Omental fat pad (tissue), 4 donors: ENCODE measurements at places on chromosomes 12 and 14.

- no peak for DNase-seq
Measured at GRCh38 chr14:61238611-61239245, 42.4 kb downstream of the TMEM30B start.

- no peak for DNase-seq
Measured at GRCh38 chr14:78863143-78863542, 693.0 kb downstream of the NRXN3 start.

GRCh38 chr14:60215520-60216420, 33.3 kb upstream of the PPM1A start:
- no peak for DNase-seq

DNA sequence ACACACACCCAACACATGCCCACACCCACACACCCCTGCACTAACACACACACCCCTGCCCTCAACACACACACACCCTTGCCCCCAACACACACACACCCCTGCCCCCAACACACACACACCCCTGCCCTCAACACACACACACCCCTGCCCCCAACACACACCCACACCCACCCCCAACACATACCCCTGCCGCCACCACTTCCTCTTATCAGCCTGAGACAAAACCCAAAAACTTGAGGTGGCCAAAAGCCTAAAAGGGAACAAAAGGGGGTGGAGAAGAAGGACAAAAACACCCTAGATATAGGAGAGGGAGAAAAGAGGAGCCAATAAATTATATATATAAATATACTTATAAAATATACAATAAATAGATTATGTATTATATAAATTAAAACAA, 9.1 kb upstream of the DEGS2 start:
- DNase-seq = no peak

DNA sequence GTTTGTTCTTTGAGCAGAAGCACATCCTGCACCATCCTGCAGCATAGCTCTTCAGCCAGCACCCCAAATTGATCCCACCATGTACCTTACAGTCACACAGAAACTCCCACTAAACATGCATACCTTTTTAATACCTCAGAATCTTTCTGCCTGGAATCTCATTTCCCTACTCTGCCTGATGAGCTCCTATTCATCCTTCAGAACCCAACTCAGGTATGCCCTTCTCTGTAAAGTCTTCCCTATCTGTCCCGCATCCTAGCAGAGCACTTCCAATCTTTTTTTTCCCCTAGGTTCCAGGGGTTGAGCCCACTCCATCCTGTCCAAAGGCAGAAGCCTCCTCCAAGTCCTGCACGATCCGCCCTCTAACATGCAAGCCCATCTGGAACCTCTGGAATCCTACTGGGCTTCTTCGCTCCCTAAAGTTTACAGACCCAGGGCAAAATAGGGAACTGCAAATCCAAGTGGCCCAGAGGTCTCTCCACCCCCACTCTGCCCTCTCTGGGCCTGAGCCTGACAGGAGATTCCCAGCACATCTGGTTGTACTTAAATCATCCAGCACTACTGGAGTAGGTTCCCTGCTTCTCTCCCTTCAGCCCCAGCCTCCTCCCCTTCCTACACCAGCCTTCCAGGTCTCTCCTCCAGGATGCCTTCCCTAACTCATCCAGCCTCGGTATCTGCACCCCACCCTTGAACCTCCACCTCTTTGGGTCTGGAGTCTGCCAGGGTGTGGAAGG, 4.1 kb upstream of the FIGNL2 start:
- no peak for DNase-seq

- no peak for DNase-seq
Measured at GRCh38 chr14:91349481-91350074, 68.0 kb downstream of the CCDC88C start.

DNA sequence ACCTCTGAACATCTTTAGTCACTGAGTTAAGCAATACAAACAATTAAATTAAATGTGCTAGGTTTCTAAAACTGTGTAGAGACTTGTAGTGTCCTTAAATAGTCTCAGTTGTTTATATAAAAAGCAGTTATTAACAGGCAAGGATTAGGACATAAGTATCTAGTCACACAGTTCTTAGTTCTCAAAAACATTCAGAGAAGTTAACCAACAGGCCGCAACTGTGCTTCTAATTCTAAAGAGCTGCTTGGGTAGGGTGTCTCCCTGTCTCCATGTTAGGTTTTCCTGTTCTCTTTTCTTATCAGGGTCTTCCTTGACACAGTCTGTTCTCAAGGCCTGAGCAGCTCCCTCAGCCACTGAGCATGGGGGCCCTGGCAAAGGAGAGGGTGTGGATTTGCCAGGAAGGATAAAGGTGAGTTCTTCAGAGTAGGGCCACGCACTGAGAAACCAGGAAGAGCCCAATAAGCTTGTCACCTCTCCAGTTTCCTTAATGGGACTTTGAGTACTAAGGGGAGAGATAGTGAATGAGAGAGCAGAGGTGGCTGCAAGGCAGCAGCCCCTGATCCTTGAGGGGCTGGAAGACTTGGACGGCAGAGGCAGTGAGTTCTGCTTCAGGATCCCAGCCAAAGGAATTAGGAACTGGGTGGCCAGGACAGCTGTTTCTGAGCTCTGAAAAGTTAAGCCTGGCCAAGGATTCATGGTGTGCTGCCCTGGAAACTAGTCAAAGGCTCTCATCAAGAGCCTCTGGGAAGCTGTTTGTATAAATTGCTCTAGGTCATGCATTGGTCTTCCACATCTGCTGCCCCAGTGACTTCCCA, 177.3 kb downstream of the MYRFL start:
- DNase-seq = no peak

DNA sequence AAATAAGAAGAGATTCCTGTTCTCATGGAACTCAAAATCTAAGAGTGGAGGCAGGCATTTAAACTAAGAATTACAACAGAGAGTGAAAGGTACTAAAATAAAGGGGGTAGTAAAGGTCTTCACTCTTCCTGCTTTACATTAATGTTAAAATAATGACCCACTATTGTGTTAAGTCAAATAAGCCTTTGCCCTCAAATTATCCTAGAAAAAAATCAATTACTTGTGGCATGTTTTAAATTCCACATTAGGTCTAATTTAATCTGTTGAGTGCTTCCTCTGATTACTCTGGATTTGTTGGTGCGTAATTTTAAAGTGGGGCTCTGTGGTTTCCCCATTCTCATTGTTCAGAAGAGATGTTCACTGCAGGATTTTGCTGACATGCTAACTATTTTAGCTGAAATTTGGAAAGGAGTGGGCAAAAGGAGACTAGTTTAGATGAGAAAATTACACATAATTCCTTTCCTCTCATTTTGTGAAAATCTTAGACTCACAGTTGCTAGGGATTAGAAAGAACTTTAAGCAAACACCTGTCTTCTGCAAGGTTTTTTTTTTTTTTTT, 35.5 kb downstream of the BTG1 start:
- no peak for DNase-seq

DNA sequence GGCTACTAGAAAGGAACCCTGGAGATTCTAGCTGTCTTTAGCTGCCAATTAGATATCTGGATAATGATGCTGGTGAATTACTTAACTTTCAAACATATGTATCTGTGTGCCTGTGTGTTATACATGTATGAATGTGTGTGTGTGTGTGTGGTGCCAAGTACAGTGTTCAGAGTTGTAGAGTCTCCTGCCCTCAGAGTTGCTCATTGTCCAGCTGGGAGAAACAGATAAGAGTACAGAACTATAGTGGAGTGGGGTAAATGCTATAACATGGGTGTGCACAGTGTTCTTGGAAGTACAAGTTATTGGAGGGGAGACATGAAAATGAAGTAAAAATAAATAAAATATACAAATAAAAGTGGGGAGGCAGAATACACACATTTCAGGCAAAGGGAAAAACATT, 23.6 kb upstream of the ADAM20 start:
- DNase-seq = no peak

DNA sequence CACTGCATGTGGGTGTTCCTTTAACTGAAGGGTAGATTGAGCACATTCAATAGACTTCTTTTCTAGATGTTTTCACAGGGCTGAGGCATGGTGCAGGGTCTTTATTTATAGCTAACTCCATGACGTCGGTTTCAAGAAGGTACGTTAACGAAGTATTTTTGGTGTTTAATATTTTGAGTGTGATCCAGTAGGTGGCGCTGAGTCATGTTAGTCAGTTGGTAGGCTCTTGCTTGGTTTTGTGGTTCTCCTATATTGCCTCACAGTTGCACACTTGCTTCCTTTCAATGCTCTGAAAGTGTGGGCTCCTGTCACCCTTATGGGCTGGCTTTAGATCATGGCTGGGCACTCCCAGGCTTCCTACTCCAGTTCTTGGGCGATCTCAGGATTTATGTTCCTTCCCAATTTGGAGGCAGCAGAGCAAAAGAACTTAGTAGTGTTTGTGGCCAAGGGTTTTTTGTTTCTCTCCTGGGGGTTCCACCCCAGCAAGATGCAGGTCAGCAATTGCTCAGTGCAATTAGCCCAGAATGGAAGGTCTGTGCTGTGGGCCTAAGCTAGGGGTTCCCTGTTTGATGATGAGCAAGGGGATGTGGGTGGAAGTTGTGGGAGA, 471.6 kb upstream of the FOXG1 start:
- no peak for DNase-seq

DNA sequence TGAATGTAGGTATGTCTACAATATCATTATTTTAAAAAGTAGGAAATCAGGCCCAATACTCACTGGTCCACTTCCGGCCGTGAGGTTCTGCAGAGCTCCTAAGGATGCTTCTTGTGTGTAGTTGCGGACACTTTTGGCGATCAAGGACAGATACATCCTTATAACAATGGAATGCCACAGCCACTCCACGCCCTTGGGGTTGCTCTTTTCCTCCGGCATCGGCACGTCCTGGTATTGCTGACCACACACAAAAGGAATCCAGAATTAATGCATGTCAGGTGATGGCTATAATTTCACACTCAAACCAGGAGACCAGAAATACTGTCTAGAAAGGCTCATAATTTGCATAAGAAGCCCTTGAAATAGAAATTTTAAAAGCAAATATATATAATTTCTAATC, 65.6 kb upstream of the YARS2 start:
- no peak for DNase-seq

- no peak for DNase-seq
Measured at GRCh38 chr14:25055992-25056687, 6.2 kb upstream of the STXBP6 start.

DNA sequence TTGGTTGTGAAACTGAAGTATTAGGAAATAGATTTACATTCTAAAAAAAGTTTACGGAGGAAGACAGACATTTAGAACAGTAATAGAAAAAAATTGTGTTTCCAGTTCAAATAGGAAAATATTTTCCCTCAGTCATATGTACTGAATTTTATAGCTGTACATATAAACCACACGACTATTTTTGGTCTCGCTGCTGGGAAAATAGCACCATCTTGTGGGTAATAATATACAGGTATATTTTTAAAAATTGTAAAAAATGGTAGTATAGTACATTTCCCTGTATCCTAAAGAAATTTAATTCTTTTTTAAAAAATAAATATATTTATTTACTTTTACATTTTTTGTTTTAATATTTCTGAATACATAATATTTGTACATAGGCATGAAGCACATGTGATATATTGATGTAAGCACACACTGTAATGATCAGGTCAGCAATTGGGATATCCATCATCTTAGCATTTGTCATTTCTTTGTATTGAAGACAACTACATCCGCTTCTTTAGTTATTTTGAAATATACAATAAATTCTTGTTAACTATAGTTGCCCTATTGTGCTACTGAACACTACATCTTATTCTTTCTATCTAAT, 168.6 kb downstream of the ALX1 start:
- no peak for DNase-seq

GRCh38 chr14:69152902-69153151, at the start of gene DCAF5:
TSS of gene DCAF5 (minus strand) at chr14:69153119. CDS start at chr14:69152978, 141 bp downstream.
- DNase-seq = peak; percentile 67

GRCh38 chr14:43877351-43877960, 629.6 kb downstream of the FSCB start:
- DNase-seq = no peak

GRCh38 chr12:4486980-4487379, 41.4 kb upstream of the FGF6 start:
- no peak for DNase-seq

- DNase-seq = no peak
Measured at GRCh38 chr12:32332446-32332845, 66.9 kb upstream of the FGD4 start.

DNA sequence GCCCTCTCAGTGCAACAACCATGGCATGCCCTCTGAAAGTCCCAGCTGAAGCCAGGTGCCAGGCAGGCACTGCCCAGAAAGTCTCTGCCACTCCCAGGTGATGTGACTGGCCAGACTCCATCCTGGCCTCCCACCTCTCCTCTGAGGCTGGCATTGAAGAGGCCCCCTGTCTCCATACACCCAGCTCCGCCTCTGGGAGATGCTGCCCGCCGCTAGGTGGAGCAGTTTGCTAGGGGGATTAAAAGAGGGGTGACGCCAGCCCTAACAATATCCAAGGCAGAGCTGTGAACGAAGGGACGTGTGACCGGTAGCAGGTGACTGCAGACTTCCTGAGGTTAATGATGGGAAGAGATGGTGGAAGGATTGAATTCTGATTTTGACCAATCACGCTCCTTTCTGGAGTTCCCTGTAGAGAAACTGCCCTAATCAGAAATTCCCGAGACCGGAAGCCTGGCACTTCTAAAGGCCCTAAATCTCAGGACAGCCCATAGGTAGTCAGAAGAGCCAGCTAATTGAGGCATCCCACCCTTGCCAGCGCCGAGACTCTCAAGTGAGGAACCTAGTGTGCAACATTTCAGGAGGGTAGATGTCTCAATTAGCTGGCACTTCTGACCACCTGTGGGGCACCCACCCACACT, 8.3 kb upstream of the PLEK2 start:
- DNase-seq = no peak
